Esophagus mucosa (tissue), 1 donor: ENCODE measurements at places on chromosomes 7 and 10.

DNA sequence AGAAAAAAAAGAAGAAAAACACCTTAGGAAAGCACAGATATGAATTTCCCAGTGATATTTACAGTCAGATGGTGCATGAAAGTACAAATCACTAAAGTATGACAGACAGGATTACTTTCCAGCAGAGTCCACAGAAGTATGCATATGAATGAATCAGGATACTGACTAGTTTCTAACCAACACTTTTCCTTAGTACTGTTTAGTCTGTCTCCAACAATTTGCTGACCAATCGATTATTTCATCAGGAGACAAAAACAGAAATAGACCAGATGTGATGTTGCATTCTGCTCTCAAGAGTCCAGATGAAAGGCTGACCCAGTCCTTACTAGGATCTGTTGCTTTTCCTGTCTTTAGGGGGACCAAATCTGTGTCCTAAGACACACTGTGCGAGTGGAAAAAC lies 14.6 kb downstream of the SLC35B4 start:
- ATAC-seq: no peak

DNA sequence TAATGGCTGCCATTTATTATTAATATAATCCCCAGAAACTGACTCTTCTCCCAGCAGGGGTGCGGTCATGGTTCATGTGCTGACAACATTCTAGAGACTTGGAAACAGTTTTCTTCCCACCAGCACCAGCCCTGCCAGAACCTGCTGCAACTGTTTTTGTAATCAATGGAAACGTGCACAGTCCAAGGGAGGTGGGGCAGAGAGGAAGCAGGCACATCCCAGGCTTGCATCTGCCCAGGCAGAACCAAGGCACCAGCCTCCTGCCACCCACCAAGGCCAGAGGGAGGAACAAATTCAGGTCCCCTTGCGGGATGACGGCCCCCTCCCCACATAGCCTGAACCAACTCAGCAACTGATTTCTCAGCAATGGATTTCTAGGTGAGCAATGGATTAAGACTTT lies 119.0 kb downstream of the OAT start:
- ATAC-seq: no peak

DNA sequence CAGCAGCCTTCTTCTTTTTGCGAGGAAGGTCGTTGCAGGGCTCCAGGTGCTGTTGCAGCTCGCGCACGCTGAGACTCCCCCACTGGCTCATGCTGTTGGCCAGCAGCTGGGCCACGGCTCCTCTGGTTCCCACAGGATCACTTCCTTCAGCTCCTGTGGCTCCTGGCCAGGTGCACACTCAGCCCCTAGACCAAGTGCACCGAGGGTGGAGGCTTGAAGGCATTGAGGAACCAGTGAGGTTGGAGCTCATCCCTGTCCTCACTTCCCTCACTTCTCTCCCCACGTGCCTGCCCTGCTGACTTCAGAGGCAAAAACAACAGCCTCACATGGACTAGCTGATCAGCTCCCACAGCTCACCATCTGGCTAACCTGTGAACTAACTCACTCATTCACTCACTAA lies 46.2 kb upstream of the ADRB1 start:
- ATAC-seq: no peak

- no peak for ATAC-seq
These were observed 22.5 kb downstream of the HHEX start for GRCh38 chr10:92712016-92712889.

- no peak for ATAC-seq
These were observed 4.9 kb downstream of the PILRA start for GRCh38 chr7:100378114-100378755.

GRCh38 chr7:155444746-155445145 lies 13.2 kb upstream of the EN2 start:
- no peak for ATAC-seq

- ATAC-seq: no peak
These were observed 108.8 kb downstream of the GLRX3 start for GRCh38 chr10:130244928-130245495.

DNA sequence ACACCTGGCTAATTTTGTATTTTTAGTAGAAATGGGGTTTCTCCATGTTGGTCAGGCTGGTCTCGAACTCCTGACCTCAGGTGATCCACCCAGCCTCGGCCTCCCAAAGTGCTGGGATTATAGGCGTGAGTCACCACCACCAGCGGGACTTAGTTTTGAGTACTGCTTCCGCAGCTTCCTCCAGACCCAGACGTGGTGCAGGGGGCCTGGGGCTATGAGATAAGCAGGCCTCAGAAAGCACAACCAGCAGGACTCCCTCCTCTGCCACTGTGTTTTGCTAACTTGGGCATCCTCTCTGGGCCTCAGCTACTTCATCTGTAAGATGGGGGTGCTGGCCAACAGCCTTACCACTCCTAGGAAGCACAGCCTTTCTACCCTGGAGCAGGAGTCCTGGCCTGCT lies 37.8 kb downstream of the GOLGA7B start:
- no peak for ATAC-seq

GRCh38 chr10:78335691-78336401 lies 302.2 kb downstream of the RPS24 start:
- peak; percentile 48 for ATAC-seq

- no peak for ATAC-seq
These were observed 118.1 kb downstream of the SEMA3D start for GRCh38 chr7:85068799-85069198.

DNA sequence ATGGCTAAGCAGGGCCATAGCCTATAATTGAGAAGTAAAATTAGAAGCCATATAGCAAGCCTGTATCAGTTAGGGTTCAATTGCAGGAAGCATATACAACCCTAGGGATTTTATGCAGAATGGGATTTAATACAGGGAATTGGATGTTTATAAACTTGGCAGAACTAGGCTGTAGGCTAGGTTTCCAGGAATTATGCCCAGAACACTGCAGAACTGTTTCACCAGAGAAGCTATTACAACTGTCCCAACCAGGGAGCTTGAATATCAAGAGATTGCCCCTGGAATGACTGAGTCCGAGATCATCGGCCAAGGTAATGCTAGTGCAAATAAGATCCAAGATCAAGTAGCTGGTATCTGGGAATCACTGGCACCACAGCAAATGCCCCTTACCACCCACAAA lies 64.0 kb downstream of the PRR15 start:
- ATAC-seq: no peak

GRCh38 chr10:99654390-99655175 lies 4.7 kb upstream of the ENTPD7 start:
- ATAC-seq: peak; percentile 49

- no peak for ATAC-seq
These were observed 66.5 kb downstream of the PODXL start for GRCh38 chr7:131489881-131490280.

GRCh38 chr10:132855889-132856288 lies 69.9 kb upstream of the NKX6-2 start:
- no peak for ATAC-seq

DNA sequence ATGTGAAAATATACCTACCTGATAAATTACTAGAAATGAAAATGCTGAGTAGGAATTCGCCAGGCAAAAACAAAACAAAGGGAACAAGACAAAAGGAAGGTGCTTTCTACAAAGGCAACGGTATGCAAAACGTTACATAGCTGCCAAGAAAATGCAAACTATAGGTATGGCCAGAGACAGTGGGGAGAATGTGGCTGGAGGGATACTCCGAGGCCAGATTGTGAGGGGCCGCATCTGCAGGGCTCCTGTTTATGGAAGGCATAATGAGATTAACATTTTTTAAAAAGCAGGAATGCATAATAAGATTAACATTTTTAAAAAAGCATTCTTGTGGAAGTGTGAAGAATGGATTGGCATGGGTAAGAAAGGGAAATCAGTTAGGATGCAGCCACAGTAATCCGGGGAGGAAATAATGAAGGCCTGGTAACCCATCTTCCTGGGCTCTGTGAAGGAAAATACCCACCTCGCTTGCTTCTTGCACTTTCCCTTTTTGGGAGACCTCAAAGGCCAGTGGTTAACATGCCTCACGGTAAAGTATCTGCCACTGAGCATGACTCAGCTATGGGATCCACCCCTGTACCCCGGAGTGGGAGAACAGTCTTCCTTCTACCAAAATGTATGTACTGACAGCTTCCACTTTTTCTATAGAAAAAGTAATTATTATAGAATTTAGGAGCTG lies 145.8 kb upstream of the LRRN3 start:
- no peak for ATAC-seq

GRCh38 chr10:19347621-19348020 lies 299.0 kb downstream of the MALRD1 start:
- ATAC-seq: no peak

- peak; percentile 90 for ATAC-seq
These were observed 12.9 kb upstream of the BMS1 start for GRCh38 chr10:42769673-42770072.

DNA sequence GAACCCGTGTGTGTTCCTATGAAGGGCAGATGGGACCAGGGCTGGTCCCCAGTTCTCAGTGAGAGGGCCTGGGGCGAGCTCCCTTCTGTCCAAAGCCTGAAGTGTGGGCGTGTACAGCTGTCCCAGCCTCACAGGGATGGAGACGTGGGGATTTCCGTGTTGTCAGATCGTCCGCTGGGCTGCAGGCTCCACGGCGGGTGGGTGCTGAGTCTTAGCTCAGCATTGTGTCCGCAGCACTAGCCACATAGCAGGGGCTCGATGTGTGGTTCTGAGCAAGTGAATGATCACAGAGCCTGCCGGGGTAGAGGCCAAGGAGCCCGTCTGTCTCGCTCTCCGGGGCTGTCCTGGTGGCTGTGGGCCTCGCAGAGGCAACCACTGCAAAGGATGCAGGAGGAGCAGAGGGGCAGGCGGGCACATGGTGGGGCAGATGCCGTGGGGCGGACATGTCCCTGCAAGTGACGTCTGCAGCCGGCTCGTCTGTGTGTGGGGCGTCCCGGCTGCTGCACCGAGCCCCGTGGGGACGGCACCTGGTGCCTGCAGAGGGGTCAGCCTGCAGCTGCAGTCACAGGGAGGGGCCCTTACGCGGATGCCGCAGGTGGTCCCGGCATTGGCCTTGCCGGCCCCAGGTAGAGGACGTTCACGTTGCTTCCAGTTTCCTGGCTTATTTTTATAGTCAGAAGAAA lies 30.9 kb downstream of the FAM20C start:
- ATAC-seq: peak; percentile 29

GRCh38 chr10:1626410-1626809 lies 110.9 kb downstream of the ADARB2 start:
- no peak for ATAC-seq

DNA sequence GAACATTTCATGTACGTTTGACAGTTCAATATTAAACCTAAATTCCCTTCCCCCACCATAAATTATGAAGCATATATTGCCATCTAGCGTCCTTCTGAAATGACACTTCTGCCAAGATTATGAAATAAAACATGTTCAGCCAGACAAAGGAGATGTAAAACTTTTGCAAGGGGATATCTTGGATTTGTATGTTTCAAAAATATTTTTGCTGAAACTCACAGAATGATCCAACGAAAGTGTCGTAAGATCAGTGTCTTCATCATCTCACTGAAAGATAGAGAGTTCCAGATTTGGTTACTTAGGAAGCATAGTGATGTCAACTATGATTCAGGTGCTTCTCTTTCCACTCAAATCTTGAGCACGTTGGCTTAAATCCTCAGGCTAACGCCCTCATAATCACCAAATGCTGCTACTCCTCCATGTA lies 904.3 kb downstream of the XPNPEP1 start:
- no peak for ATAC-seq

- ATAC-seq: no peak
These were observed 57.1 kb downstream of the STEAP1B start for GRCh38 chr7:22442882-22443369.

DNA sequence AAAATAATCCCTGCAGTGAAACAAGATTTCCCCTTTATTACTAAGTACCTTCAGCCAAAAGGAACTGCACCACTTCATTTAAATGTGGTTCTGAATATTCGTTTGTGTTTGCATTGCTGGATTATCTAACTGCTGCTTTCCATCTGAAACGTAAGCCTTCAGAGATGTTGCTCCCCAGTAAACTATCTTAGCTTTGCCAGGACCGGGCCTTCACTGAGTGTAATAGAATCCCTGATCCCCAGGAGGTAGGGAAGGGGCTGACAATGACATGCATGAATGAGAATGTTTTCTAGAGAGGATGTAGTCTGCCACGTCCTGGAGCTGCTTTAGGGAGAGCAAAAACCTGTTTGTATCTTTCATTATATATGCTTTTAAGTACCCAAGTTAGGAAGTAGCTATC lies 19.5 kb upstream of the INSYN2A start:
- ATAC-seq: no peak

DNA sequence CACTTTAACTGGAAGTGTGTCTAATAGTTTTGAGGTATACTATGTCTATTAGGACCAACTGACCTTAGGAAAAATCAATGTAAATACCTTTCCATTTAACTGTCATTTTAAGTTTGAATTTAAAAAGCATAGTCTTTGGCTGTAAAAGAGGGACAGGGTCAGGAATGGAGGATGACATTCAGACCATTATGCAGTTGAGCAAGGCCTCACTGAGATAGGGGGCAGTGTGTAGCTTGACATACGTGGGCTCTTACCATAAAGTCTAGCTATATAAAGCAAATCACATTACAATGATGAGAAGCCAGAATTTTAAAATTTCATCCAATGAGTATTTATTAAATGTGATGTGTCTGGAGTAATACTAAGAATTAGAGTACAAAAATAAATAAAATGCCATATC lies 17.9 kb downstream of the PALS2 start:
- no peak for ATAC-seq

DNA sequence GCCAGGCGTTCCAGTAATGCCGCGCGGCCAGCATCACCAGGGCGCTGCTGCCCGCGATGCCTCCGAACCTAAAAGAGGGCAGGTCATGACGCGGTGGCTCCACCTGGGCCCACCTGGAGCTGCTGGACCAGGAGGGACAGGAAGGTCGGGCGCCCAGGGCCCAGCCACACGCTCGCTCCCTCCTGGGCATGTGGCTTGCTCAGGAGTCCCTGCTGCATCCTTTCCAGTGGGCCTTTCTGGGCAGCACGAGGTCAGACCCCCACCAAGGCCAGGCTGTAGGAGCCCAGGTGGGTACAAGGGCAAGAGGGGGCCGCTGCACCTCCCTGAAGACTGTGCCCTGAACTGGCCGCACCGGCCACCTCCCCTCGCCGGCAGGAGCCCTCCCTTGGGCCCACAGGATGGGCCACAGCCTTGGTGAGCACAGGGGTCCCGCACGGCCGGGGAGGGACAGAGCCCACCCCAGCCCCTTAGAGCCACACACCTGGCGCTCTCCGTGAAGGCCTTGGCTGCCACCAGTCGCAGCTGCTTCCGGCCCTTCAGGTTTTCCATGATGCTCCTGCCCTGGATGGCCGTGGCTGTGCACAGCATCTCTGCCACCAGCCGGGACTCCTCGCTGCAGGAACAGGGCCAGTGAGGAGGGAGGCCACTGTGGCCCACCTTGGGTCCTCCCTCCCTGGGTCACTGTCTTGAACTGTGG lies 43.2 kb downstream of the CFAP46 start:
- no peak for ATAC-seq

DNA sequence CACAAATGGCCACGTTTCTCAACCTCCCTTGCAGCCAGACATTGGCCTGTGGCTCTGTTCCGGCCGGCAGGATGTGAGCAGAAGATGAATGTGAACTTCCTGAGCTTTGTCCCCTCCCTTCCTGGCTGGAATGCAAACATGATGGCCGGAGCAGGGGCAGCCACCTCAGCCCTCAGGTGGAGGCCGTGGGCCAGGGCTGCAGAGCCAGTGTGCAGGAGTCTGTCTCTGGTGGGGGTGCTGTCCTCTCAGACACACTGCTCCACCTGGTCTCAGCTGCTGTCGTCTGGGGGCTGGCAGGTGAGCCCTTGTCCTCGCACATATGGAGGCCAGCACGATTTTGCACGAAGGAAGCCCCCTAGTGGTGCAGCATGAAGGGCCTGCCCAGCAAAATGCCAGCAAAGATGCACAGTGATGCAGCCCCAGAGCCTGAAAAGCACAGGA lies 25.3 kb upstream of the PWWP2B start:
- ATAC-seq: no peak

GRCh38 chr7:124101173-124101768 lies 68.4 kb upstream of the TMEM229A start:
- ATAC-seq: no peak

GRCh38 chr10:2856598-2856997 lies 210.8 kb upstream of the PFKP start:
- no peak for ATAC-seq
